ENCODE measurements at places on chromosomes 1 and 21.

DNA sequence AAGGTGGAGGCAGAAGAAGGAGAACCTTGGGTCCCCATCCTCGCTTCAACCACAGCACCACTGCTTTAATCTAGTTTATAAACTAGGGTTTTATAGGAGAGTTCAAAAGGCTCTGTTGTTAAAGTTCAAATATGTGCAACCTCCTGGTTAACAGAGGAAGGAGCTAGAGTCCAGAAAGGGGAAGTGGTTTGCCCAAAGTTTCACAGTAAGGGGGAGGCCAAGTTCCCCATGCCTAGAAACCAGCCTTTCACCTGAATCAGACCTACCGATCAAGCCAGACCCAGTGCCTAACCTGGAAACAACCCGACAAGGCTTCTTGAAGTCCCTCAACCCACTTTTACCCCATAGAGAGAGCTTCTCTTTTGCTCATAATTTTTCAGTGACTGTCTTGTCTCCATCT lies 106.5 kb downstream of the PLPP3 start:
- no peak for DNase-seq

- no peak for DNase-seq
Measured at GRCh38 chr21:16913010-16913409, 599.8 kb upstream of the CXADR start.

- no peak for DNase-seq
Measured at GRCh38 chr1:35656148-35656862, 15.0 kb upstream of the PSMB2 start.

DNA sequence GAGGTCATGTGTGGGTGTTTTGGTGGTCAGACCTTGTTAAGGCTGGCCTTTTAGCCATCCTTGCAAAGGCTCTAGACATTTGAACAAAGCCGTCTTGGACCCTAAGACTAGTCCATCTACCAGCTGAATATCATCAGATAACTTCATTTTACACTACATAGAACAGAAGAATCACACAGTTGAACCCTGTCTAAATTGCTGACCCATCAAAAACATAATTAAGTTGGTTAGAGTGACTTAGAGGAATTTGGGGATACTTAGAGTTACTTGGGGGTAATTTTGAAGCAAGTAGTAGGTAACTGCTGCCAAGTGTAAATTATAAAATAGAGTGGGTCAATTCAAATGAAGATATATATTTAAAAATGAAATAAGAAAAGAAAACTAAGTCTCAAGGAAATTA lies 102.9 kb upstream of the ADGRL4 start:
- DNase-seq = no peak

DNA sequence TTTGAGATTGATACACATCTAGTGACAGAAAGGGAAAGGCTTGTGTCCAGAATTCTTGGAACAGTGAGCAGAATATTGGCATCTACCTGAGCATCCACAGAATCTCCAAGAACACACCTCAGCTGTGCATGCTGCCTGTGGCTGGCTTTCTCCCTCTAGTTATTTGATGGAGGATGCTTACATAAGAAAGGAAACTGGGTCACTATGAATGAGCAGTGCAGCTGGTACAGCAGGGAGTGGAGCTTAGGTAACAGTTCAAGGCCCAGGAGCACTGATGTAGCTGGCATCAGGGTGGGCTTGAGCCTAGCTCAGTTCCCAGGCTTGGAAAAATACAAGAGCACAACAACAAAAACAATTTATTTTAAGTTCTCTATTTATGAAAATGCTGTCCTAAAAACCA lies 26.3 kb downstream of the RGS8 start:
- no peak for DNase-seq

DNA sequence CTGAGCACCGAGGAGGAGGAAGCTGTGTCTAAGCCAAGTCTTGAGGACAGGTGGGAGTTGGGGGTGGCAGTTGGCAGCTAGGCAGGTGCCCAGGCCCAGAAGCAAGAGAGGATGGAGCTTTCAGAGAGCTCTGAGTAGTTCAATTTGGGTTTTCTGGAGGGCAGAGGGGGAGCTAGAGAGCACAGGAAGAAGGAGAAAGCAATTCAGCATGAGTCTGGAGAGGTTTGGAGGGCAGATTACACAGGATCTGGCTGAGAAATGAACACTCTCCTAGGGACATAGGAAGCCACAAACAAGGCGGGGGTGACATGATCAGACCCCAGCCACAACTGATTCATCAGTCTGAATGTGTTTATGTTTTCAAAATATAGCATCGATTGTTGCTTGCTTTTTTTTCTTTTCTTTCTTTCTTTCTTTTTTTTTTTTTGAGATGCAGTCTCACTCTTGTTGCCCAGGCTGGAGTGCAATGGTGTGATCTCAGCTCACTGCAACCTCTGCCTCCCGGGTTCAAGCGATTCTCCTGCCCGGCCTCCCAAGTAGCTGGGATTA lies 23.8 kb downstream of the PTPRF start:
- no peak for DNase-seq

GRCh38 chr1:155086856-155087535 lies 8.4 kb downstream of the EFNA3 start:
- DNase-seq = no peak

- DNase-seq = peak; percentile 96
Measured at GRCh38 chr21:43659136-43660000, at the start of the genes HSF2BP and RRP1B. Gene HSF2BP, minus strand, starts transcription at chr21:43659488. Its CDS starts 1,392 bp downstream, at chr21:43658096. Gene RRP1B, plus strand, starts transcription at chr21:43659560. Its CDS starts 105 bp downstream, at chr21:43659665.

DNA sequence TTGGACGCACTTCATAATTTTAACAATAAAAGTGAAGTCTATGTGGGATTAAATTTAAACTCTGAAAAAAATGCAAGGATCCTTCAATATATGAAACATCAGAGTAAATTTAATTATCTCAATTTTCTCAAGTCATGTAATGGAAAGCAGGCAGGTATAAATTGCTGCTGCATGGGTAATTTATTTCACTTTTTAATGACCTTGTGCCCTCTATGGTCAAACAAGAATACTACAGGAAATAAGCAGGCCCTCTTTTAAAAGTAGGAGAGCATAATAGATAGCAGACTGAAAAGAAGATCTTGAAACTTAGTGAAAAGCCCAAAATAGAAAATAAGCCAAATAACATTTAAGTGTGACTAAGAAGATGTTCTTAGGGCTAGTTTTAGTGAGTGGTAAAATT lies 22.9 kb downstream of the BCAS2 start:
- no peak for DNase-seq

- no peak for DNase-seq
Measured at GRCh38 chr1:46284058-46284457, 19.4 kb downstream of the LRRC41 start.

- no peak for DNase-seq
Measured at GRCh38 chr1:173341307-173341706, 134.2 kb upstream of the TNFSF4 start.

Measured in retina (tissue), 1 donor.